ENCODE measurements at places on chromosomes 1 and 21. TPM values are rescaled to one million over a fixed set of nuclear protein-coding genes. Genes with fewer than 3 reads are reported as not detected.
A peak's percentile ranks its signal among the peaks of the same experiment; 100 is the strongest.

Gene TMEM240
- total RNA-seq = 2.6 TPM

GRCh38 chr1:11211925-11212587 lies 22.9 kb downstream of the ANGPTL7 start:
- DNase-seq = no peak

Gene SYTL1
- 15.2 TPM for total RNA-seq

Gene KRTAP13-2
- 1.9 TPM for total RNA-seq

DNA sequence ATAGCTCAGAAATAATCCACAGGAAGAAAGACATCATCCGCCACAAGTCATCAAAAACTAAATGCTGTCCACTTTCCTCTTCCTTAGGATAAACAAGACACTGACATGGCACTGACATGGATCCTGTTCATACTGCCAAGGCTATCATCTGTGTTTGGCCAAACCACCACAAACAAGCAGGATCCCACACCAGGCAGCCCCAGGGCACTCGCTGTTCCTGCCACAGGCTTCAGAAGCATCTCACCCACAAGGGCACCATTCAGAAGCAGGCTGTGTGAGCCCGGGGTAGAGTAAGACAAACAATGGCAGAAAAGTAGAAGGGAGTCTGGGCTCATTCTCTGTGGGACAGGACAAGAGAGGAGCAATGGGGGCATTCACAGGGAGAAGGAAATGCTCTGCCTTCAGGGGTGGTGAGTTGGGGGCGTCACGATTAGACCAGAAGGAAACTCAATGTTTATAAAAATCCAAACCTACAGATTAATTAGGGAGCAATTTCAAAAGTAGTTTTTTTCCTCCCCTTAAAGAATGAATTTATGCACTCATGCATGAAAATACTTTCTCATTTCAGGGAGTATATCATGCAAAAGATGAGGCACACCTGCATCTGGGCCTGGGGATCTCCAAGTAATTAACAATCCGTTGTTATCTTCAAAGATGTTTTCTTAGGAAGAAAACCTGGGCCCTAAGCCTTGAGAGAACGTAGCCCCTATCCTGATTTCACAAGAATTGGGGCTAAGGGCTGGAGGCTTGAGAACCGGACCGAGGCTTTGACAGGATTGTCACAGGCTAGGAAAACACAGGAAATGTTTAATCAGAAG lies 43.3 kb upstream of the ATP1A1 start:
- no peak for DNase-seq

- no peak for DNase-seq
These were observed 56.3 kb upstream of the HTR1D start for GRCh38 chr1:23273450-23274133.

- DNase-seq = no peak
These were observed 107.7 kb upstream of the LMO4 start for GRCh38 chr1:87220993-87221392.

GRCh38 chr1:211942583-211942982 lies 92.8 kb downstream of the INTS7 start:
- no peak for DNase-seq

DNA sequence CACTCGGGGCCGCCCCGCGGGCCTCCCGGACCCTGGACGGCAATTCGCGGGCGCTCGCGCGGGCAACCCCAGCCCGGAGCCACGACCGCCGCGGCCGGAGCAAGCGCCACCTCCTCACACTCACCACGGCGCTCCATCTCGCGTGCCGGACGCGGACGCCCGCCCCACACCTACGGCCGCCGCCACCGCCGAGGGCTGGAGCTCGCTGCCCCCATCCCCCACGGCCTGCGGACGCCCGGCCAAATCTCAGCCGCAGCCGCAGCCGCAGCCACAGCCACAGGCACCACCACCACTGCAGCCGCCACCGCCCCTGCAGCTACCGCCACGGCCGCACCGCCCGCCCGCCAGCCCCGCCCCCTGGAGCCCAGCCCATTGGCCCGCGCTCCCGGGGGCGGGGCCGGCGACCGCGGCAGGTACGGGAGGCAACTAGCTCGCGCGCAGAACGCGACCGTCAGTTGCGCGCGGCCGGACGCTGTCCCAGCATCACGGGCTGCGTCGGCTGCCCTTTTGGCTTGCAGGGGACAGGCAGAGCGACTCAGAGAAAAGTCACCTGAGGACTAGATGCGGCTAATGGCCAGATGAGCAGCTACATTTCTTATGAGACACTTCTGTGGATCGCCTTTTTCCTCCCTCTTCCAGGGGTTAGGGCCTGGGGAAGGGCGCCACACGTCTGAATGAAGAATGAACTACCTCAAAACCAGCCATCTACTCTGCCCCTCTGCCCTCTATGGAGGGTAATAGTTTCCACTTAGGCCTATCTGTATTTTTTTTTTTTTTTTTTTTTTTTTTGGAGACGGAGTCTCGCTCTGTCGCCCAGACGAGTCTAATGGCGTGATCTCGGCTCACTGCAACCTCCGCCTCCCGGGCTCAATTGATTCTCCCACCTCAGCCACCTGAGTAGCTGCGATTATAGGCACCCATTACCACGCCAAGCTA lies at the start of gene ARHGAP29:
Gene ARHGAP29, minus strand, starts transcription at position 294 of the 936 bp plus-strand sequence. CDS start 5,973 bp downstream, outside the sequence.
- peak; percentile 78 for DNase-seq

GRCh38 chr21:45294509-45295291 lies 7.0 kb upstream of the POFUT2 start:
- peak; percentile 87 for DNase-seq

- DNase-seq = no peak
These were observed 40.5 kb downstream of the BRINP2 start for GRCh38 chr1:177211231-177211630.

DNA sequence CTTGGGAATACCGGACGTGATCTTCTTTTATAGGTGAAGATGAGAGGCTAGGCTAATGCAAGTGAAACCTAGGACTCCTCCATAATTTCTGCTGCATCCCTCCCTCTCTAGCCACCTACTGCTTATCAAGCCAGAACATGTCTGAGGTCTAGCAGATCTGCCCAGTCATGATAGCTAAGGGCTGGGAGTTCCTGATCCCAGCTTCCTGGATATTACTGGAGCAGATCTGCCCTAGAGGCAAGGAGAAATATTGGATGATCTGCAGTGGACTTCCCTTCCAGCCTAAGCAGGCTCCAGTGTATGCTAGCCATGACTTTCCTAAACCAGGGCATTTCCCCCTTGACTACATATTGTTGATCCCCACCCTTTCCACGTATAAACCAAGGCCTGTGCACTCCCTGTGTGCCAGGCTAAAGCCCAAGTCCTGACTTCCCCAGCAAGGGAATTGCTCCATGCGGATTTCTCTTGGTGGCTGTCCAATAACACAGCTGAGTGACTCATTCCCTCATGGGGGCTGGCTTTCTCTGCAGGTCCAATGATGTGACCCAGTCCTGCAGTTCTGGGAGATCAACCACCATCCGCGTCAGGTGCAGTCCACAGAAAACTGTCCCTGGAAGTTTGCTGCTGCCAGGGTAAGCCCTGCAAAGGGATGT lies 15.5 kb upstream of the SARS1 start:
- DNase-seq = no peak

DNA sequence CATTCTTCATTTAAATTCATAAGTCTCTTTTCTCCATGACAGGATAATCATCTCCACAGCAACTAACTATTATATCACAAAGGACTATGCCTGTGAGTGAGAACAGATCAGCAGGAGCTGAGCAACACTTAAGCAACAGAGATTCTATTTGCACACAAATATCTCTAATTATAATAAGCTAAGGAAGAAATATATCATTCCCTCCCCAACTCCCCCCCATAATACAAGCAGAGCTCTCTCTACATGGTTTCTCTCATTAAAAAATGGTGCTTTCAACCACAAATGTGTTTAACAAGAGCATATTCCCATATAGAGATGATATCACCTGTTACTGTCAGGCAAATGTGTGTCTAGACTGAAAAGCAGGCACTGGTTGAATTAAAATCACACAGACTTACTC lies 34.5 kb upstream of the NIBAN1 start:
- no peak for DNase-seq

Gene PKP1
- total RNA-seq = 0.18 TPM

- no peak for DNase-seq
These were observed 20.5 kb downstream of the MAPKAPK2 start for GRCh38 chr1:206705191-206705590.

Gene KAZN
- 14.2 TPM for total RNA-seq

GRCh38 chr1:202315576-202316168 lies 26.1 kb downstream of the UBE2T start:
- DNase-seq = peak; percentile 71

- DNase-seq = no peak
These were observed 339 bp upstream of the RNPC3 start for GRCh38 chr1:103525114-103525606.
